ENCODE measurements at places on chromosomes 11 and 22.
A peak's percentile ranks its signal among the peaks of the same experiment; 100 is the strongest.

- DNase-seq = no peak
Observed at GRCh38 chr22:49408102-49408836, 419.4 kb downstream of the BRD1 start.

DNA sequence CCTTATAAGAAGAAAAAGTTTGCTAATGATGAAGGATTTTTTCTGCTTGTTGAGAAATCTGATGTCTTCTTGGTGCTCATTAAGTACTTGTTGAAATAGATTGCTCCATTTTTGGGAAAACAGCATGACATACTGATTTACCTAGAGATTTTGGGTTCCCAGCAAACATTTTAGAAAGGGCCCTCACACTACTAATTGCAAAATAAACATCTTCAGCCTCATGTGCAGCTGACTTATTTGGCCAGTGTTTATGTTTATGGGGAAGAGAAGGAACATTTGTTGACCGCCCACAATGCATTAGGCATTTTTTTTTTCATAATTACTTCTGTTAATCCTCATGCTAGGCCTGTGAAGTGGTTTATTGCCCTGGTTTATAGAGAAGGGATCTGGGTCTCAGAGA lies 40.1 kb downstream of the LDLRAD3 start:
- DNase-seq = no peak

DNA sequence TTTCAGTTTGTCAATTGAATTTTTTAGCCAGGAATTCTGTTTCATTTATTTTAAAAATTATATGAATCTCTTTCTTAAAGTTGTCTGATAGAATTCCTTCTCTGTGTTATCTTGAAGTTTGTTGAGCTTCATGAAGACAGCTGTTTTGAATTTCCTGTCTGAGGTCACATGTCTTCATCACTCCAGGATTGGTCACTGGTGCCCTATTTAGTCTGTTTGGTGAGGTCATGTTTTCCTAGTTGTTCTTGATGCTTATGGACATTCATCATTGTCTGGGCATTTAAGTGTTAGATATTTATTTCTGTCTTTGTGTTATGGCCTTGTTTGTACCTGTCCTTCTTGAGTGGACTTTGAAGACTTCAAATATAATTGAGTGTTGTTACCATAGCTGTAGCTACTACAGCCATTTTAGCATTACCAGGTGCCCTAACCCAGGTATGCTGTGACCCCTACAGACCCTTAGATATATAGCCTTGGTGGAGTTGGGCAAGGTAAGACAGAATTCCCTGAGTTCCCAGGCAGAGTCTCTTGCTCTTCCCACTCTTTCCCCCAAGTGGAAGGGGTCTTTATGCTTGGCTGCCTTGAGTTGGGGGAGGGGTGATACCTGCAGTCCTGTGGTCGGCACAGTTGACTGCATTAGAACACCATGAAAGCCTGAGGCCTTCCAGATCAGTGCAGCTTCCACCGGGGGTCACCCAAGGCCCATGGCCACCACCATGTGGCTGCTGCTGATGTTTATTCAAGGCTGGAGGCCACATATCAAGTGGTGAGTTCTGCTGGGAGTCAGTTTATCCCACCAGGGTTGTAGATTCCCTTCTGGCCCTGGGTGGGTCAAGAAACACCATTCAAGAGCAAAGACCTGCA lies 229.6 kb downstream of the DYNC2H1 start:
- peak; percentile 61 for DNase-seq

GRCh38 chr11:111447112-111447471 lies 65.1 kb downstream of the BTG4 start:
- DNase-seq = no peak

- no peak for DNase-seq
Observed at GRCh38 chr22:27745154-27745553, 56.4 kb downstream of the MN1 start.

DNA sequence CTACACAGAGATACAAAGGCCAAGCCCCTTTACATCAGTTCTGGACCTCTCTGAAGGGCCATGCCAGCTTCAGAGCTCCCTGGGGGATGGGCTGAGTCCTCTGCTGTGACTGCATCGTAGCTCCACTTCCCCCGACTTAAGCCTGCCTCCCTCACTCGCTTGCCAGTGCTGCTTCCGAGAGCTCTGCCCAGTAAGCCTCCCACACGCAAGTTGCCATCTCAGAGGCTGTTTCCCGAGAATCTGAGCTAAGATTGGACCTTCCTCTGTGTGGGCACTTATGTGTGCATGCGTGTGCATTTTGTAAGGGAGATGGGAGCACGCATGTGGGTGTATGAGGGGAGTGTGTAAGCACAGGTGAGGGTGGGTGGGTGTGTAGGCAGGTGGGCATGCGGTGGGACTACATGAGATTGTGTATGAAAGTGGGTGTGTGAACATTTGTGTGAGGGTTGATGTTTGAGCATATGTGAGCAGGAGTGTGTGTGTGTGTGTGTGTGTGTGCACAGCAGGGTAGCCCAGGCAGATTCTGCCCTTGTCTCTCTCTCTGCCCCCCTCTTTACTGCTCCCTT lies 163.0 kb upstream of the SYT13 start:
- no peak for DNase-seq

DNA sequence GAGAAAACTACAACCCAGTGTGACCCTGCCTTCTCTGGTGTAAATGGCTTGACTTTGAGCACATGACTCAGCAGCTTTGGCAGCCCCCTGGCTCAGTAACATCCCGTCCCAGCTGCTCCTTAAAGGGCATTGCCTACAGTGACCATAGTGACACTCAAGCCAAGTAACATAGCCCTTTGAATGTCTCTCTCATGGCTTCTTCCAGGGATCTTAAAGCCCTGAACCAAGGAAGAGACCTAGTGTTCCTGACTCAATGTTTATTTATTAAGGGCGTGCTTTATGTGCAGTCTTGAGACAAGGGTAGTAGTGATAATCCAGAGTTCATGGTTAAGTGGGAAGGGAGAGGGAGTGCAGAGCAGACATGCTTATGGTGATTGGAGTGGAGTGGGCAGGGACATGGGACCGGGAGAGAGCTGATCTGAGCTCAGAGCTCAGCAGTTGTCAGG lies 125.7 kb downstream of the PARVA start:
- DNase-seq = peak; percentile 23

DNA sequence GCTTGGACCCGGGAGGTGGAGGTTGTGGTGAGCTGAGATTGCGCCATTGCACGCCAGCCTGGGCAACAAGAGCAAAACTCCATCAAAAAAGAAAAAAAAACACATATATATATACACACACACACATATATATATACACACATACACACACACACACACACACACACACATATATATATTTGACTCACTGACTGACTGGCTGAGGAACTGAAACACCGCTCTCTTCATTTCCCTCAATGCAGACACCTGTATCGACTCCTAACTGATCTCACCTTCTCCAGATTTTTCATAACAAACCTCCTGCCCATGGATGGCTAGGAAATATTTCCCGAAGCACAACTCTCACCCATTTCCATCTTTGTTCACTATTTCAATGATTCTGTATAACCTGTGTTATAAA lies 140.7 kb upstream of the ANO3 start:
- DNase-seq = no peak

DNA sequence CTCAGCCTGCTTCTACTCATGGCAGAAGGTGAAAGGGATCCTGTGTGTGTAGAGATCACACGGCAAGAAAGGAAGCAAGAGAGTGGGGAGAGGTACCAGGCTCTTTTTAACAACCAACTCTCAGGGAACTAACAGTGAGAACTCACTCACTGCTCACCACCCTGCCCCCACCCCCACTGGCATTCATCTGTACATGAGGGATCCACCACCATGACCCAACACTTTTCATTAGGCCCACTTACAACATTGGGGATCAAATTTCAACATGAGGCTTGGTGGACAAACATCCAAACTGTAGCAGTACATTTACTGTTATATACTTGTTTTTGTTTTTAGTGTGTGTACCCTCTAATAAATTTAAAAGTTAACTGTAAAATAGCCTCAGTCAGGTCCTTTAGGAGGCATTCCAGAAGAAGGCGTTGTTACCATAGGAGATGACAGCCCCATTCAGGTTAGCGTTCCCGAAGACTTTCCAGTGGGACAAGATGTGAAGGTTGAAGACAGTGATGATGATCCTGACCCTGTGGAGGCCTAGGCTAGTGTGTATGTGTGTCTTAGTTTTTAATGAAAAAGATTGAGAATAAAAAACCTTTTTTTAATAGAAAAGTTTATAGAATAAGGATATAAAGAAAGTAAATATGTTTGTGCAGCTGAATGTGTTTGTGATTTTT lies 11.3 kb downstream of the CUL5 start:
- DNase-seq = peak; percentile 26

- DNase-seq = no peak
Observed at GRCh38 chr11:111954154-111954553, 17.0 kb downstream of the DIXDC1 start.

- DNase-seq = no peak
Observed at GRCh38 chr22:19755722-19756287, 4.8 kb upstream of the TBX1 start.

DNA sequence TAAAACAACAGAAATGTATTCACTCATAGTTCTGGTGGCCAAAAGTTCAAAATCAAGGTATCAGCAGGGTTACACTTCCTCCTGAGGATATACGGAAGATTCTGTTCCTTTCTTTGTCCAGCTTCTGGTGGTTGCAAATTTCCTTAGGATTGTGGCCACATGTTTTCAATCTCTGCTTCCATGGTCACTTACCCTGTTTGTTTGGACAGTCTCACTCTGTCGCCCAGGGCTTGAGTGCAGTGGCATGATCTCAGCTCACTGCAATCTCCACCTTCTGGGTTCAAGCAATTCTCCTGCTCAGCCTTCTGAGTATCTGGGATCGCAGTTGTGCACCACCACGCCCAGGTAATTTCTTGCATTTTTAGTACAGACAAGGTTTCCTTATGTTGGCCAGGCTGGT lies 534.3 kb downstream of the KCNA4 start:
- DNase-seq = no peak

DNA sequence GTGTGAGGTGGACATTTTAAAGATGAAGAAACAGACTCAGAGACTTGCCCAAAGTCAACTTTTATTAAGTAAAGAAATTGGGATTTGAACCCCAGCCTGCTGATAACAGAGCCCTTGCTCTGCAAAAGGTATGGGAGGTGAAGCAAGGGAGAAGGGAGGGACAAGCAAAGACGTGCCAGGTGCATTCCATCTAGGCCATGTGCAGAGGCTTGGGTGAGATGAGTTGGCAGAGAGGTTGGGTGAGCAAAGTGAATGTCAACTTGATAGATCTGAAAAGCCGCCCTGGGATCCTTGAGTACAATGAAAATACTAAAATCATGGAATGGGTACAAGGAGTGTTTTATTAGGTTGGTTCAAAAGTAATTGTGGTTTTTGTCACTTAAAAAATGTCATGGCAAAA lies 341.3 kb downstream of the CADM1 start:
- no peak for DNase-seq

DNA sequence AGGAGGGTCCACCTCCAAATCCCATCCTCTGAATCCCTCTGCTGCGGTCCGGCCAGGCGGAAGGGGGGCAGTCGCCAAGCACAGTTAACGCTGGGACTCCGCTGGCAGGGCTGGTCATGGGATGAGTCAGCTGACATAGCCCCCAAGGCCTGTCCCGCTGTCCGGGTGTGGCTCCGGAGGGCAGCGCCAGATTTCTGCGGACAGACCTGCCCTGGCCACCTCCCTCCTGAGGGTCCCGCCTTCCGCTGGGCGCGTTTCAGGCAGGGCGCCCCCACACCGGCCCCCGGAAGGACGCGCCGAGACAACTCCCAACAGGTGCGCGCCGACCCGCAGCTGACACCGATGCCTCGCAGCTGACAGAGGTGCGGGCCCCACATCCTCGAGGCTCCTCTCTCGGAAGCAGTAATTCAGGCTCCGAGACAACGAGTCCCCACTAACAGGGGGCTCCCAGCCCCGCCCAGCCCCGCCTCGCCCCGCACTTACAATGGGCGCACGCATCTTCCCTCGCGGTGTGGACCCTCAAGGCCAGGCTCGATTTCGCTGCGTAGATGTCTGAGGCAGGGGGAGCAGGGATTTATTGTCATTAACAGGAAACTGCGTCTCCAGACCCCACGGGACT lies 607 bp downstream of the PLAAT3 start:
- no peak for DNase-seq

GRCh38 chr22:36860821-36861659 lies at the start of gene NCF4:
TSS of gene NCF4 (plus strand) at chr22:36861006. CDS start at chr22:36861172, 166 bp downstream.
- no peak for DNase-seq

- DNase-seq = no peak
Observed at GRCh38 chr11:11558396-11558795, 63.4 kb downstream of the GALNT18 start.

DNA sequence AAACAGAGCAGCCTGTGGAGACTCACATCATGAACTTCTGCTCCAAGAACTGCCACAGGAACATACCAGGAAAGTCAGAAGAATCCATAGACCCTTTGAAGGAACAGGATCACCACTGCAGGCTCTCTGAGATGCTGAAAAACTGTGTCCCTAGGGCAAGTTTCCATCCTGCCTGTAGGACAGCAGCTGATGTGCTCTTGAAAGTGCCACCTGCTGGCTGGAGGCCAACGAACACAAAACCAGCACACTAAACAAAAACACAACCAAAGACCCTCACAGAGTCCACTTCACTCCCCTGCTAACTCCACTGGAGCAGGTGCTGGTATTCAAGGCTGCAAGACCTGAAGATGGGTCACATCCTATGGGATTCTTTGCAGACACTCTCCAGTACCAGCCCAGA lies 12.0 kb upstream of the NXPE1 start:
- DNase-seq = no peak

- peak; percentile 98 for DNase-seq
Observed at GRCh38 chr11:67033661-67034166, 10.8 kb downstream of the SYT12 start.

DNA sequence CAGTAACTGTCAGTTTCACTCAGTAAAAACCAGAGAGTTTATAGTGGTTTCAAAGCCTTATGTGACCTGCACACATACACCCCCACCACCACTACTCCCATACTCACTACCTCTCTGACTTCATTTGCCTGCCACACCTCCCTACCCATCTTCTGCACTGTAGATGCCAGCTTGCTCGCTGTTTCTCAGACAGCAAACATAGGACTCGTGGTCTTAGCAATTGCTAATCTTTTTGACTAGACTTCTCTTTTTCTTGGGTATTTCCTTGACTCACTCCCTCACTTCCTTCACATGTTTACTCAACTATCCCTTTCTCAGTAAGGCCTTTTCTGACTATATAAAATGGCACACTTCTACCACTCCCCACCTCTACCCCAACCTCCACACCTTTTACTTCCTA lies 27.8 kb downstream of the CEP295 start:
- no peak for DNase-seq

GRCh38 chr11:11420191-11420898 lies 67.3 kb upstream of the CSNK2A3 start:
- no peak for DNase-seq

DNA sequence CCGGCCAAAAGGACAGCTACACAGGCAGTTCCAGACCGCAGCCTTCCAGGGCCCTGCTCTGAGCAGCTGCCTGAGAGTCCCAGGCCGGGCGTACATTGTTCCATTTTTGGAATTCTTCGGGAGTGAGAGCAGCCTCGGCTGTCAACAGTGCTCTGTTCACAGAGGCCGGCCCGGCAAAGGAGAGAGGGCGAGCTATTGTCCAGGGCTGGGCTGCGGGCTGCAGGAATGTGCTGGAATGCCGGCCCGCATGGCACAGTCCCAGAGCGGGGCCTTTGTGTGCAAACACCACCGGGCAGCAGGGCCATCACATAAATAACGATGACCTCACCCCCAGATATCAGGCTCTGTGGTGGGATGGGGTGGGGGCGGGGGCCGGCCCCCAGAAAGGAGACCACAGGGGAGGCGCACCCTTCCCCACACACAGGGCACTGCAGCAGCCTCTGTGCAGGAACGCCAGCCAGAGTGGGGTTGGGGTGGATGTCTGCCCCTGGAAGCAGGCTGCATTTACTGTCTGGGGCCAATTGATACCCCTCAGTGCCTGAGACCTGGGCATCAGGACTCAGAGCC lies 15.8 kb downstream of the LINC01488 start:
- peak; percentile 97 for DNase-seq

All from fibroblast of skin of right biceps (primary cell).